Activated CD4-positive, alpha-beta T cell treated with anti-CD3 and anti-CD28 coated beads, Interleukin-2, amount 10 ng/mL, durations not matched to agents 24 days and 14 days (primary cell): ENCODE measurements at places on chromosomes 3 and 15. TPM values are rescaled to one million over a fixed set of nuclear protein-coding genes. Genes with fewer than 3 reads are reported as not detected.

GRCh38 chr3:147407114-147407497, 763 bp upstream of the ZIC4 start:
- no peak for DNase-seq

- no peak for DNase-seq
Measured at GRCh38 chr15:51841406-51842040, 12.1 kb downstream of the TMOD3 start.

The IP6K2 gene
- 57.9 and 58.4 TPM in 2 replicates for total RNA-seq

- DNase-seq = no peak
Measured at GRCh38 chr3:46574881-46575576, 8.9 kb upstream of the LRRC2 start.

The ITGB5 gene
- 2.1 and 2.2 TPM in 2 replicates for total RNA-seq

GRCh38 chr15:74983725-74984231, 11.6 kb upstream of the SCAMP5 start:
- peak; percentile 67 for DNase-seq

- DNase-seq = no peak
Measured at GRCh38 chr3:155103686-155104085, 23.6 kb downstream of the MME start.

DNA sequence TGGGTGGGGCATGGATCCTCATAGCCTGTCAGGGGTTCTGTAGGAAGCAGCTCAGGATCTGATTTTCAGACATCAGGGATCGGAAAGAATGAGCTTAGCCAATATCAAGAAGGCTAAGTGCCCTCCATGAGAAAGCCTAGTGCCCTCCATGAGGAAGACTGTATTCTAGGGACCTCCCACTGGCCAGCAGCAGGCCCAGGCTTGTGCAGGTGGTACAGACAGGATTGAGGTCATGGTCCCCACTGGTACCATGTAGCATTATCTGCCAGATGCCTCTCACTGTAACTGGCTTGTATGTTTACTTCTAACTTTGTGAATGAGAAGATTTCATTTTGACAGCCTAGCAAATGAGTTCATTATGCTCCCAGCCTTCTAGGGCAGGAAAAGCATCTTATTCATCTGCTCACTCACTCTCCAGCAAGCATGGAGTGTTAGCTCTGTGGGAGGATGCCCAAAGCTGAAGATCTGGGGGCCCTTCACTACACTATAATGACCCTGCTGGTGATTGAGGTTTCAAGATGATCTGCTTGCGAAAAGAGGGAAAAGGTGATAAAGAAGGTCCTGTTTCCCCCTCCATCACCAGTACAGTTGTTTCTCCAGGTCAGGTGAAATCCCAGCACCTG, 7.5 kb downstream of the EPHB1 start:
- no peak for DNase-seq

The JMJD7 gene
- total RNA-seq = 18.3 and 20.1 TPM in 2 replicates

The ABI3BP gene
- total RNA-seq = not detected in 2 replicates
